GF-D8 (cell line): ENCODE measurements at places on chromosomes 4 and X.

- no peak for DNase-seq
Measured at GRCh38 chr4:30619679-30620078, 100.5 kb upstream of the PCDH7 start.

GRCh38 chr4:69601065-69601464 is 38.4 kb downstream of the UGT2A2 start:
- no peak for DNase-seq

DNA sequence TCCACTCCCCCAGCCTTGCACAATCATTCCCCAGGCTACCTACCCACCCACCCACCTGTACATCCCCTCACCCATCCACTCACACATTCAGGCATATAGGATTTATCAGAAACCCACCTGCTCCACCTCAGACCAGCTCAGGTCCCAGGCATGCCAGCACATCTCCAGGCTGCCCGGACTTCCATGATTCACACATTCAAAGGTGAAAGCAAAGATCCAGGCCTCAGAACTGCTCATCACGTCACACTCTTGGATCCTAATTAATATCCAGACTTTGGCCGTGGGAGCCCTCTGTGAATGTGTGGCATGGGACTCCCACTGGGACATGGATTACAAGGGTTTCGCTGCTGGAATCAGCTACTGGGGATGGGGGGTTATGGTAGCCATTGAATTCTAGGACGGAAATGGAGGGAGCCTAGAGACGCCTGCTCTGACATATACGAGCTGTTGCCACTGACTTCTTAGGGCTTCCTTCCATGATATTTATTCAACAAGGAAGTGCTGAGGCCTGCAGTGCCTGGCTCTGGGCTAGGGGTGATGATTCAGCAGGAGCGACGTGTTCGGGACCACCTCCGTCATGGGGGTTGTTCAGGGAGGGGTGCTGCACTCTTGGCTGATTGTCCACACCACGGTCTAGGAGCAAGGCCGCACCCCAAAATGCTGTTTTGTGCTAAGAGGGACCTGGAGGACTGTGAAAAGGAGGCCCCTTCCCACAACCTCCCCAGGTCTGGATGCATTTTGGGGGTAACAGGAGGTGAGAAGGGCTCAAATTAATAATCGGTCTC is 56.9 kb upstream of the ADRA2C start:
- DNase-seq: no peak

DNA sequence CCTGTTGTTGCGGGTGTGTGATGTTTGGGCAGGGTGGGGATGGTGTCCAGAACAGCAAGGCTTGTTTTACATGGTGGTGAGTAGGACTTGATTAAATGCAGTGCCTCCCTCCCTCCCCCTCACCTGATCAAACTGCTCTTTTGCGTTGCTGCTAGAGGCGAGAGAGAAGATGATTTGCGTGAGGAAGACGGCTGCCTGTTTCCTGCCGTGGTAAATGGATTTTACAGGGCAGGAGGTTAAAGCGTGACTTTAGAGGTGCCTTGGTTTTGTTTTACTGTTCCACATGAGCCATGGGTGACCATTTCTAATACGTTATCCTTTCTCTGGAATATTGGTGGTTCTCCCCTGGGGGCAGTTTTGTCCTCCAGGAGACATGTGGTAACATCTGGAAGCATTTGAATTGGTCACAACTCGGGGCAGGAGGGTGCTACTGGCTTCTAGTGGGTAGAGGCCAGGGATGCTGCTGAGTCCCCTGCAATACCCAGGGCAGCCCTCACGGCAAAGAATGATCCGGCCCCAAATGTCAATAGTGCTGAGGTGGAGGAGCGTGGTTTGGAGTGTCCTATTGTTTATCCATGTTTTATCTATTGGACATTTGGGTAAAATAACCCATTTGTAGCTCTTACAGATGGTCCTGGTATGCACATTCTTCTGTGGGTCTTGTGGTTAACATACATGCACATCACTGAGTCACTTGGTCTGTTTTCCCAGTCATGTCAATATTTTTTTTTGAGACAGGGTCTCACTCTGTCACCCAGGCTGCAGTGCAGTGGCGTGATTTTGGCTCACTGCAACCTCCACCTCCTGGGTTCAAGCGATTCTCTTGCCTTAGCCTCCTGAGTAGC is 73.7 kb downstream of the SHROOM2 start:
- no peak for DNase-seq

DNA sequence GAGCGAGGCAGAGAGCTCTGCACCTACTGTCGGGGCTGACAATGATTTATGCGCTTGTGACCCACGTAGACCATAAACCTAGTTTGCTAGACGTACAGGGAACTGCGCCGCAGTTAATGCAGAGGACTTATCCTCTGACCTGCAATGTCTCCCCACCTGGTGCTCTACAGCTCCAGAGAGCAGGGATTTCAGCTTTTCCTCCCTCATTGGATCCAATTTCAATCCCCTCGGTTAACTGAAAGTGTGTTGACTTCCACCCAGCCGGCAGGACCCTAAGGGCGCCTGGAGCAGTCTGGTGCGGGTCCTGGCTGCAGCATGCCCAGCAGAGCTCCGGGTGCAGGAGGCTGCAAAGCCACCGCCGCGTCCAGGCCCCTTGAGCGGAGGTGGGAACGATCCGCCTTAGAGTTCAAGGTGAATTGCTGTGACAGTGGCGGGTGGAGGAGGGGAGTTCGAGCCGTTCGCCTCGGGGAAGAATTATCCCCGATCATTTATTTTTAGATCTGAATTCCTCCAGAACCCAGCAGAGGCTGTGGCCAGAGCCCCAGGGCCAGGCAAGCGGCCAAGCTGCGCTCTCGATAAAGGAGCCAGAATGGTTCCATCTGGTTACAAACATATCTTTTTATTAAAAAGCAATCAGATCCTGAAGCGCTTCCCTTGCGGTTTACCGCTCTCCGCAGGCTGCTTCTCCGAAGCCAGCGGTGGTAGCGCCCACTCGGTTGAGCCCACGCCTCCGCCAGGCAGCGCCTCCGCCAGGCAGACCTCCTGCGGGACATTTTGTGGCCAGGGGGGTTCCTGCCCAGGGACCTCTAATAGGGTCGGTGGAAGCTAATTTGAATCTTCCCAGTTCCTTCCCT is 66.0 kb downstream of the FBXO8 start:
- no peak for DNase-seq

GRCh38 chrX:139382529-139382928 is 148.0 kb upstream of the F9 start:
- DNase-seq: no peak

DNA sequence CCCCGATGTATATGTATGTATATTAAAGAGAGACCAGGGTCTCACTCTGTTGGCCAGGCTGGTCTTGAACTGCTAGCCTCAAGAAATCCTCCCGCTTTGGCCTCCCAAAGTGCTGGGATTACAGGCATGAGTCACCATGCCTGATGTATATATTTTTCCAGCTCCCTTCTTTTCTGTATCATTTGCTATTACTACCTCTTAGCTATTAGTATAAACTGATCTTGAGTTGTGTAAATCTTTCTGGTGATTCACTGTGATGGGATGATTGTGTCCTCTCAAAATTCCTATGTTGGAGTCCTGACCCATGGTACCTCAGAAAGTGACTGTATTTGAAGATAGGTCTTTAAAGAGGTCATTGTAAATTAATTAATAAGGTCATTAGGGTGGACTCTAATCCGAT is 53.1 kb downstream of the HPRT1 start:
- DNase-seq: no peak

- no peak for DNase-seq
Measured at GRCh38 chr4:145130130-145130529, 32.0 kb downstream of the ABCE1 start.
